Activated CD4-positive, alpha-beta T cell treated with anti-CD3 and anti-CD28 coated beads, Interleukin-2, amount 50 U/mL, for 48 hours (primary cell): ENCODE measurements at places on chromosomes 6 and 20.

- no peak for DNase-seq
Observed at GRCh38 chr6:164507206-164507940, 802.0 kb downstream of the C6orf118 start.

DNA sequence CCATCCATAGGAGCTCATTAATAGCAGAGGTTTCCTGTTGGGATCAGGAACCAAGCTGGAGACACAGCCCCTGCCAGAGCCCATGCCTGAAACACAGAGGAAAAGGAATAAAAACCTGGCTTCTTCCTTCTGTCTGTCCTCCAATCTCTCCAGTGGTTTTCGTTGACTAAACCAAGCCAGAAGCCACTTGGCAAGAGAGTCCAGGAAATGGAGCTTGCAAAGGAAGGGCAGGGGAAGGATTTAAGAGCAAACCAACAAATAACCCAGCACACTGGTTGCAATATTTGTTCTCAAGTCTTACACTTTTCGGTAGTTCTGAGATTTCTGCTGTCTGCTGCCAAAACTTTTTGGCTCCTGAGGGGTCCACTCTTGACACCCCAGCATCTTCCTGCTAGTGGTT is 137.0 kb upstream of the BMP2 start:
- DNase-seq = no peak

GRCh38 chr6:44797746-44798145 is 410.2 kb downstream of the CDC5L start:
- DNase-seq = no peak

DNA sequence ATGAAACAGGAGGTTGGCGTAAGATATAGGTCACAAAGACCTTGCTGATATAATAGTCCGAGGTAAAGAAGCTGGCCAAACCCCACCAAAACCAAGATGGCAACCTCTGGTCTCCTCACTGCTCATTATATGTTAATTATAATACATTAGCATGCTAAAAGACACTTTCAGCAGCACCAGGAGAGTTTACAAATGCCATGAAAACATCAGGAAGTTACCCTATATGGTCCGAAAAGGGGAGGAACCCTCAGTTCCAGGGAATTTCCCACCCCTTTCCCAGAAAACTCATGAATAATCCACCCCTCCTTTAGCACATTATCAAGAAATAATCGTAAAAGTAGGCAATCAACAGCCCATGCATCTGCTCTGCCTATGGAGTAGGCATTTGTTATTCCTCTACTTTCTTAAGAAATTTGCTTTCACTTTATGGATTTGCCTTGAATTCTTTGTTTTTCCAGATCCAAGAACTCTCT is 923.4 kb downstream of the QKI start:
- DNase-seq = no peak

DNA sequence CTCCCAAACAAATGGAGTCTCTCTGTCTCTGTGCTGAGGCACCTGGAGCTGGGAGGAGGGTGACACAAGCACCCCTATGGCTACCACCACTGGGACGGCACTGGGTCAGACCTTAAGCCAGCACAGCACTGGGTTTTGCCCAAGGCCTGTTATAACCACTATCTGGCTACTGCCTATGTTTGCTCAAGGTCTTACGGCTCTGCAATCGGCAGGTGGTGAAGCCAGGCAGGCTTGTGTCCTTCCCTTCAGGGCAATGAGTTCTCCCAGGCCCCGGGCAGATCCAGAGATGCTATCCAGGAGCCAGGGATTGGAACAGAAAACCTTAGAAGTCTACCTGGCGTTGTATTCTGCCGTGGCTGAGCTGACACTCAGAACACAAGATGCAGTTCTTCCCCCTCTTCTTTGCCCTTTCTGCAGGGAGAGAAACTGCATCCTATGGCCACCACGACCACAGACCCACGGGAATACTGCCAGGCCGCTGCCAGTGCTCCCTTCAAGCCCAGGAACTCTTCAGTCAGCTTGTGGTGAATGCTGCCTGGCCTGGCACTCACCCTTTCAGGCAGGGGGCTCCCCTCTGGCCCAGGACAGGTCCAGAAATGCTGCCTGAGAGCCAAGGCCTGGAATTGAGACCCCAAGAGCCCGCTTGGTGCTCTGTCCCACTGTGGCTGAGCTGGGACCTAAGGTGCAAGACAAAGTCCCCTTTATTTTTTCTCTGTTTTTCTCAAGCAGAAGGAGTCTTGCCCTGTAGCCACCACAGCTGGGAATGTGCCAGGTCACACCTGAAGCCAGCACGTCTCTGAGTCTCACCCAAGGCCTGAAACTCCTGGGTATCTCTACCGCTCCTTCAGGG is 67.0 kb upstream of the FRMD1 start:
- no peak for DNase-seq

- DNase-seq = peak; percentile 61
Observed at GRCh38 chr20:25237610-25238318, 10.1 kb upstream of the PYGB start.

DNA sequence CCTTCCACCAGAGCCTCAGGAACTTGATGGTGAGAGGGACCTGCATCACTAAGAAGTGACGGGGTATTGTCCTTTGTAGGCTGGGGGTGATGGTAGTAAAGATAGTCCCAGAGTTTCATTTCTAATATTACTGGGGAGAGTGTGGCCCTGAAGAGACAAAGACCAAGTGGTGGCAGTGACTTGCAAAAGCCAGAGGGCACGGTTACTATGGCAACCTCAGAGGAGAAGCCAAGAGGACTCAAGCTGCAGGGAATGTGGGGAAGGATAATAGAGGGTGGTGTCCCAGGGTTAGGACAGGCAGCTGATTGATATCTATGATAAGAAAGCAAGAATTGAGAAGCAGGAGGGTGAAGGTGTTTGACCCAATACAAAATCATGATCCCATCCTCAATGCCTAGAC is 42.5 kb downstream of the HLA-G start:
- no peak for DNase-seq

GRCh38 chr20:46324960-46325703 is 16.8 kb upstream of the CDH22 start:
- no peak for DNase-seq

DNA sequence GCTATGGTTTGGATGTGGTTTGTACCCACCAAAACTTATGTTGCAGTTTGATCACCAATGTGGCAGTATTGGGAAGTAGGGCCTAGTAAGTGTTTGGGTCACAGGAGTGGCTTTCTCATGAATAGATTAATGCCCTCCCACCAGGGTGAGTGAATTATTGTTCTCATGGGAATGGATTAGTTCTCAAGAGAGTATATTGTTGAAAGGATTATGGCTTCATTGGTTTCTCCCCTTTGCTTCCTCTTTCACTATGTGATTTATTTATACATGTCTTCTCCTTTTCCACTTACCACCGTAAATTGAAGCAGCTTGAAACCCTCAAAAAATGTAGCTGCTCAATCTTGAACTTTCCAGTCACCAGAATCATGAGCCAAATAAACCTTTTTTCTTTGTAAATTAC is 10.8 kb downstream of the UFL1 start:
- no peak for DNase-seq

- DNase-seq = no peak
Observed at GRCh38 chr6:132751828-132752227, 5.9 kb downstream of the VNN2 start.

- DNase-seq = no peak
Observed at GRCh38 chr20:58026361-58026760, 202.1 kb downstream of the ANKRD60 start.

DNA sequence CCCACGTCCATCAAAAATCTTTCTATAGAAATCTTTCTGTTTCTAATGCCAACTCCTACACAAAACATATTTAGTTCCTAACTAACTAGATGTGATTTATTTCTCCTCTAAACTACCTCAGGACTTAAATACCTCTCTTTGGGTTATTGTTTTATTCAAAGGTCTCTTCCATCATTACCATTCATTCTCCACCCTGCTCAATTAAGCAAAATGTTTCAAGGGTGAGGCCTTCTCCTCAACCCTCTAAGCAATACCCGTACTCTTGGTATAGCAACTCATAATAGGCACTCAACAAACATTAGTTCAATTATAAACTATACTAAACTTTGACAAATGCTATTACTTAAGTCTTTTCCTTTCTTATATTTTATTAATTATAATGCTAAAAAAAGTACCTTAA is 111.4 kb downstream of the RNGTT start:
- DNase-seq = no peak
